ENCODE measurements at places on chromosomes 1 and 21.

GRCh38 chr1:225995919-225996864 lies 3.0 kb downstream of the SDE2 start:
- DNase-seq: no peak

GRCh38 chr1:182766881-182767645 lies 22.5 kb upstream of the NPL start:
- DNase-seq: no peak

- peak; percentile 87 for DNase-seq
Measured at GRCh38 chr1:36088577-36089392, at the start of gene ADPRS. Gene ADPRS (plus strand): TSS chr1:36088892. CDS start chr1:36088905, 13 bp downstream.

GRCh38 chr1:200610846-200611245 lies 9.7 kb downstream of the KIF14 start:
- DNase-seq: no peak

DNA sequence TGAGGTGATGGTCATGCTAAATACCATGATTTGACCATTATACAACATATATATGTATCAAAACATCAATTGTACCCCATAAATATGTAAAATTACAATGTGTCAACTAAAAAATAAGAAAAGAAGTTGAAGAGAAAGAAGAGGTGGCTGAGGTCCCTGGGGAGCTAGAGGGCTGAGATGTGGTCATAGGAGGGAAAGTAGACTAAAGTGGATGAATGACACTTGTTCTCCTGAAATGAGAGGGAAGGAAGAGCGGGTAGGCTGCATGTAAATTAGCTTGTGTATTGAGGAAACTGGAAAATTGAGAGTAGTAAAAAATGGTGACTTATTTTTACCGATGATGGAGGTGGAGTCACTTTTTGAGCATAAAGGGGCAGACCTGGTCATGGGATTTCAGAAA lies 117.0 kb downstream of the ST6GALNAC3 start:
- DNase-seq: no peak

All from central memory CD4-positive, alpha-beta T cell (primary cell).